MG63 (cell line): ENCODE measurements at places on chromosomes 3 and 15. TPM values are rescaled to one million over a fixed set of nuclear protein-coding genes. Genes with fewer than 3 reads are reported as not detected.

GRCh38 chr3:34203386-34203785 lies 405.0 kb downstream of the PDCD6IP start:
- no peak for DNase-seq

DNA sequence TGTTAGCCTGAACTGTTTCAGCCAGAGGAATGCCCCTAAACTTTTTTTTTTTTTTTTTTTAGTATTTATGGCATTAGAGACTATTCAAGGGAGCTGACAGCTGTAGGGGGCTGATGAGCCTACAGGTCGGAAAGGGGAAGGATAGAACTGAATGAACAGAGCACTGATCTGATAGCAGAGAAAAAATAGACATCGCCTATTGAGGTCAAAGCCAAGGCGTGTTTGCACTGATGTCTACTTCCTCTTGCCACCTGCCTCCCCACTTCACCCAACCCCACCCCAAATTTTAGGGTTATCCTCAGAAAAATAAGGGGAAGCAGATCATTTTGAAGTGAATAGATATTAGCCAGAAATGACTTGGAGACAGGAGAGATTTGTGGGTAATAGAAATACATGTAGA lies 3.0 kb upstream of the ZMAT3 start:
- no peak for DNase-seq

- peak; percentile 36 for DNase-seq
These were observed 474.4 kb upstream of the AGTR1 start for GRCh38 chr3:148223266-148223665.

DNA sequence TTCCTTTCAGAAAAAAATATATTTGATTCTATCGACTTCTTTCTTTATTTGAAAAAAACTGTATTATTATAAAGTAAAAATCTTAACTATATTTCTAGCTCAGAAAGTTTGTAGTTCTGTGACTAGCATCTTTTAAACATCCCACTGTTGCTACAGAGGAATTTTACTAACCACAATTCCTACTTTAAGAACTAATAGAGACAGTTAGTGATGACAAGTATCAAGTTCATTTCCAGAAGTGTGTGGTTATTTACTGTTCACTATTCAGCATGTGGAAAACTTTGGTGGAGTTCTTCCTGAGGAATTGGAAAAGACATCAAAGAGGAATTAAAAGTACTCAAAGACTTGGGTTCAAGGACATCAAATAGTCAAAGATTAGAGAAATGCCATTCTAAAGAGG lies 524.1 kb upstream of the CBLB start:
- DNase-seq, result no peak

DNA sequence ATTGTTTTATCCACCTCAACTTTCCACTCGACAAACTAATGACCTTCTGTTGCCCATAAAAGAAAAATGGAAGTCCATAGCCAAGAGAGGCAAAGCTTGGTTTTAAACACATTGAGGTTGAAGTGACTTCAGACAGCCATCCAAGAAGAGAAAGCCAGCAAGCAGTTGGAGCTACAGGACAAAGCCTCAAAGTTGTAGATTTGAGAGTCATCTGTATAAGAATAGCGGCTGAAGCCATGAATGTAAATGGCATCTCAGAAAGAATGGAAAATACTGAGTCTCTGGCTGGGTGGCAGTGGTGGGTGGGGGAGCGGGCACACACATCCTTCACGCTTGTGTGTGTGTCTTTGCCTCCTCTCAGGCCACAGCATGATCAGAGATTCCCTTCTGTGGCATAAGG lies 124.1 kb upstream of the CHRM5 start:
- DNase-seq, result no peak

DNA sequence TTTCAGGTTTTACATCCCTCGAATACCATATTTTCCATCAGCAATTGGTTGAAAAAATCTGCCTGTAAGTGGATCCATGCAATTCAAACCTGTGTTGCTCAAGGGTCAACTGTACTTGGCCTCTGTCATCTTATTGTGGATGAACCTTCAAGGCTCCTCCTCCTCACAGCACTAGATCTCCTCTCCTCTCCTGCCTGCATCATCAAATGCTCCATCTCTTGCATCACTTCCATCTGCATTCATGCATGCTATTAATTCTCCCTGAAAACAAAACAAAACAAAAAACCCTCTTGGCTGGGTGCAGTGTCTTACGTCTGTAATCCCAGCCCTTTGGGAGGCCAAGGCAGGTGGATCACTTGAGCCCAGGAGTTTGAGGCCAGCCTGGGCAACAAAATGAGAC lies 10.1 kb downstream of the BCL2L10 start:
- peak; percentile 20 for DNase-seq

GRCh38 chr15:39658740-39659139 lies 77.9 kb downstream of the THBS1 start:
- DNase-seq, result no peak

DNA sequence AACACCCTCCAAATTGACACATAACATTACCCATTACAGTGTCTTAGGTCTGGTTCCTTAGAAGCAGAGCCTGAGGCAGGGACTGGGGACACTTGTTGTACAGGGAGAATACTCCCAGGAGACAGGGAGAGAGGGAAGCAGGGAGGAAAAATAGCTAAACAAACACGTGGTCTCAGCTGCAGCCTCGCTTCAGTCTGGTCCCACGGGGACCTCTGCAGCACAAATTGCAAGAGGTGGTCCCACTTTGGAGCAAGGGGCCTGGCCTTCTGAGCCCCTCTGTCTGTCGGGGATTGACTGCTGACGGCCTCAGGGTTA lies 25.0 kb upstream of the PLA2G4D start:
- no peak for DNase-seq

- no peak for DNase-seq
These were observed 539 bp upstream of the TLNRD1 start for GRCh38 chr15:81000144-81000623.

GRCh38 chr3:171056528-171056927 lies 30.0 kb upstream of the SLC2A2 start:
- DNase-seq, result no peak

DNA sequence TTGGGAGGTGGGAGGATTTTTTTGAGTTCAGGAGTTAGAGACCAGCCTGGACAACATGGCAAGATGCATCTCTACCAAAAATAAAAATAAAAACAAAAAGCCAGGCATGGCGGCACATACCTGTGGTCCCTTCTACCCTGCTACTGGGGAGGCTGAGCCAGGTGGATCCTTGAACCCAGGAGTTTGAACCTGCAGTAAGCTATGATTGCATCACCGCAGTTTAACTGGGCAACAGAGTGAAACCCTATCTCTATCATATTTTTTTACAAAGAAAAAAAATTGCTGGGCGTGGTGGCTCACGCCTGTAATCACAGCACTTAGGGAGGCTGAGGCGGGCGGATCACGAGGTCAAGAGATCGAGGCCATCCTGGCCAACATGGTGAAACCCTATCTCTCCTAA lies 35.8 kb upstream of the RPN1 start:
- no peak for DNase-seq

The ZNF148 gene
- 22.3 and 39.4 TPM in 2 replicates for total RNA-seq

The BCL2A1 gene
- 6.0 TPM in 1 of 2 replicates, not detected in the other for total RNA-seq

The NEO1 gene
- total RNA-seq, result 0.74 and 2.2 TPM in 2 replicates

The SEMA5B gene
- not detected in 2 replicates for total RNA-seq
